Astrocyte of the hippocampus (primary cell): ENCODE measurements at places on chromosomes 5 and 9.

DNA sequence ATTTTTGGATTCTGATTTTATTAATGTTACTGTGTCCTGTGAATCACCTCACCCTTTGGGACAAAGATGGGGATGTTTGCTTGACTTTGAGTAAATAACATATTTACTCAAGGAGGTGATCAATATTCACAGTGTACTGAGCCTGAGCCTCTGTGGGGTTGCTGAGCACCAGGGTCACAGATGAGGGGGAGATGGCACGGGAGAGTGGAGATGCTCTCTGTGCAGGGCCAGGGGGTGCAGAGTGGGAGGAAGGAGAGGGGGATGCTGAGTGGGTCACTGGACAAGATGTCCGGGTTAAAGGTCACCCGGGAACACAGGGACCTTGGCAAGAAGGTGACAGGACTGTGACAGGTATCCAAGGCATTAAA, 4.0 kb downstream of the SQSTM1 start:
- no peak for DNase-seq

GRCh38 chr9:75197561-75197960, 109.2 kb downstream of the OSTF1 start:
- DNase-seq = peak; percentile 62

DNA sequence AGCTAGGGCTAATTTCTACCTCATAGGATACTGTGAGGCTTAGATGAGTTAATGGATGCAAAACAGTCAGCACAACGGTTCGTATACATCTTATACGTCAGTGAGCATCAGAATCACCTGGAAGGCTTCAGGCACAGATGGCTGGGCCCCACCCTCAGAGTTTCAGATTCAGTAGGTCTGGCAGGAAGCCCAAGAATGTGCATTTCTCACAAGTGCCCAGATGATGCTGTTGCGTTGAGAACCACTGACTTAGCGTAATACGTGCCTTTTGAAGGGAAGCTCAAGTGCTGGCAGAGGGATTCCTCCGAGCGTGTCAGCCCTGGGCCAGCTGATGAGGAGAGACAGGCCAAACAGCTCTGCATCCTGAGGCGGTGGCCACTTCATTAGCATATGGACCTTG, 117.1 kb upstream of the WWC1 start:
- peak; percentile 70 for DNase-seq

- DNase-seq = no peak
Measured at GRCh38 chr9:6413365-6414246, 607 bp downstream of the UHRF2 start.

GRCh38 chr9:134624621-134625181, 16.9 kb upstream of the COL5A1 start:
- peak; percentile 72 for DNase-seq

- no peak for DNase-seq
Measured at GRCh38 chr5:17069995-17070511, 134.0 kb upstream of the MYO10 start.

GRCh38 chr9:1922026-1922425, 93.1 kb upstream of the SMARCA2 start:
- no peak for DNase-seq

GRCh38 chr5:151805414-151806223, 33.9 kb downstream of the G3BP1 start:
- DNase-seq = no peak

- DNase-seq = no peak
Measured at GRCh38 chr5:126186210-126186609, 237.0 kb upstream of the GRAMD2B start.

- DNase-seq = no peak
Measured at GRCh38 chr5:132785864-132786263, 8.8 kb upstream of the SEPTIN8 start.

GRCh38 chr9:101126556-101126955, 98.0 kb downstream of the PLPPR1 start:
- no peak for DNase-seq

DNA sequence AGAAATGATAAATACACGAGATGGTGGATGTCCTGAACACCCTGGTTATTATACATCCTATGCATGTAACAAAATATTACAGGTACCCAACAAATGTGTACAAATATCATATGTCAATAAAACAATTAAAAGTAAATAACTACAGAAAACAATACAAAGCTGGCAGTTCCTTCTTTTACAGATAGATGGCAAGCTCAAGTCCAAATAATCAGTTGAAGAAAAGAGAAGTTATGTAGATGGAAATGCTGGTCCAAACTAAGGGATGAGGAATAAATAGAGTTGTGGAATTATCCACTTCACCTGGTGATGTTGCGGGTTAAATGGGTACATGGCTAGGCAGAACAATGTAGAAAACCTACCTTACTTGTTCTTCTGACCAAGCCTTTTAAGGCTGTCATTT, 79.4 kb downstream of the PALM2AKAP2 start:
- no peak for DNase-seq

DNA sequence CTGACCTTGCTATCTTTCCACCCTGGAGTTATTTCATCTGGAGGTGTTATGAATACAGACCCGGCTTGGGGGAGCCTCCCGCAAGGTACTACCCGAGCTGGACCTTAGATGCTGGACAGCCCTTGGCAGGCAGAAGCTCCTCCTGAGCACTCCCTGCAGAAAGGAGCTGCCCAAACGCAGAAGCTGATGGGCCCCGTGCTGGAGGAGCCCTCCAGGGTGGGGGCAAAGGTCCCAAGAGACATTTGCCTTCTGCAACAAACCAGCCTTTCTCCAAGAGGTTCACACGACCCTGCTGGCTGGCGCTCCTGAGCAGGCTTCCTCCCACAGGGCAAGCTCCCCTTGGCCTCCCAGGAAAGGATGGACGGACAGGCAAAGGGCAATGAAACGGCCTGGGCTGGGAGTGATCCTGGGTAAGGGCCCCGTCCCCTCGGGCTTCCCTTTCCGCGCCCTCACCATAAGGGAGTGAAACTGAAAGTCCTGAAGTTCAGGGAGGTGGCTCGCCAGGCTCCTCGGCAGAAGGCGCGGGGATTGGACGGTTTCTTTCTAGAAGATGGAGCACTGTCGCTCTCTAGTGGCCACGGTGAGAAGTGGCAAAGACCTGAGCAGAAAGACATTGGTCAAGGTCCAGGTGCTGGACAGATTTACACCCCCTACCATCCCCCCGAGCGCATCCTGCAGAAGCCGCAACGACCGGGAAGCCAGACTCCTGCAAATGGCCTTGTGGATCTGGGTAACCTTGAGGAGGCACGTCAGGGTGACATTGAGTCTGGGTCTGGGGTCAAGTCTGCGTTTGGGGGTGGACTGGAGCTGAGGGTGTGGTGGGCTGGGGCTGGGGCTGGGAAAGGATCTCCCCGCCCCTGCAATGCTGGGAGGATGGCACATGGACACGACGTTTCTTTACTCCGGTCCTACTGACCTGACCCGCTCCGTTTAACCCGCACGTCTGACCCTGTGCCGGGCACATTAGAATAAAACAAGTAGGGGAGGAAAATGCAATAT, 56.4 kb downstream of the NEURL1B start:
- DNase-seq = peak; percentile 92

- no peak for DNase-seq
Measured at GRCh38 chr9:126533926-126534310, 79.8 kb upstream of the LMX1B start.

- no peak for DNase-seq
Measured at GRCh38 chr5:171416160-171417049, 3.0 kb upstream of the FGF18 start.

GRCh38 chr5:167812871-167813270, 478.6 kb upstream of the WWC1 start:
- DNase-seq = no peak

- DNase-seq = no peak
Measured at GRCh38 chr5:169832845-169833244, 147.4 kb downstream of the INSYN2B start.

DNA sequence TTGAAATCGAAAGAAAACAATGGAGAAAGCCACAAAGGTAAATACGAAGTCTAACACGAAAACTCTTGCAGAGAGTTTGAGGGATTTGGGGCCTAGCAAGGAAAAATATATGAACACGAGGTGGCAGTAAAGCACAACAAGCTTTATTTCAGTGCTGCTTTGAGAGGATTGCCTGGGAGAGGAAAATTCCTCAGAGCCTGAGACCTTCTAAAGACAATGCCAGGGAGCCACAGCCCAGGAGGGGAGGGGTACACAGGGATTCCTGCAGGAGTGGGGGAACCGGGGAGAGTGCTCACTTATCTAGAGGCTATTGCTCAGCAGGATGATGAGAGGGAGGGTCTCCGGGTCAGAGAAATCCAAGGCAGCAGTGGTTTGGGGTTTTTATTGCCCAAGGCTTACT, 134.9 kb upstream of the ADCY2 start:
- peak; percentile 81 for DNase-seq

DNA sequence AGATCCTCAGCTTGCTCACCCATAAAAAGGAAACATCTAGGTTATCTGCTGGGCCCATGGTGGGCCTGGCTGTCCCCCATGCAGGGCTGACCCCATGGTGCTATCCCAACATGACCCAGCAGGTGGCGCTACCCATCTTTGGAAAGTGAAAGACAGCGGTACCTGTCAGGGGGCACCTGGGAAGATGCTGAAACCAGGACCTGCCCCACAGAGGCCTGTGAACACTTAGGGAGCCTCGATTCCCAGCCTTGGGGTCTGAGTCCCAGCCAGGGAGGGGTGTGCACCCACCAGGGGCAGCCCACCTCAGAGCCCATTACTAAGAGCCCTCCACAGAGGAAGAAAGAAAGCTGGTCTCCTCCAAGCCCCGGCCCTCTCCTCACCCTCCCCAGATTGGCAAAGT, 46.6 kb upstream of the IPPK start:
- peak; percentile 70 for DNase-seq

DNA sequence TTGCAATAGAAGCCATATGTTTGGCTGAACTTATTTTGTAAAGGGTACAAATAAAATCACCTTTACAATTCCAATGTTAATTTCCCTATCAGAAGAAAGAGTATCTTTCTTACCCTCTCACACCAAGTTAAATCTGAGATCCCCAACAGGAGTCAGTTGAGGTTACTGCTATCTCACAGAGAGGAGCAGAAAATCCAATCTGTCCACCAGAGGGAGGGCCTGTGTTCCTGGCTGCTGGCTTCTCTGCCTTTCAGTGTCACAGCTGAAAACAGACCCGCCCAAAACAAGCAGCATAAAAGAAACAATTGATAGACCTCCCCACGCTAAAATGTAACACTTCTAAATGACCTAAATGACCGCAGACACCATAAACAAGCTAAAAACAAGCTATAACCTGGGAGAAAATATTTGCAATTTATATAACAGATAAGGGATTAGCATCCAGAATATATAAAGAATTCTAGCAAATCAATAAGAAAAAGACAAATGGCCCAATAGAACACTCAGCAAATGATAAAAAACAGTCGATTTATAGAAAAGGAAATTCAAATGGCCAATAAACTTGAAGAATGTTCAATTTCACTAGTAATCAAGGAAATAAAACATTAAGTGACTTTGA, 24.5 kb upstream of the MVB12B start:
- peak; percentile 76 for DNase-seq

DNA sequence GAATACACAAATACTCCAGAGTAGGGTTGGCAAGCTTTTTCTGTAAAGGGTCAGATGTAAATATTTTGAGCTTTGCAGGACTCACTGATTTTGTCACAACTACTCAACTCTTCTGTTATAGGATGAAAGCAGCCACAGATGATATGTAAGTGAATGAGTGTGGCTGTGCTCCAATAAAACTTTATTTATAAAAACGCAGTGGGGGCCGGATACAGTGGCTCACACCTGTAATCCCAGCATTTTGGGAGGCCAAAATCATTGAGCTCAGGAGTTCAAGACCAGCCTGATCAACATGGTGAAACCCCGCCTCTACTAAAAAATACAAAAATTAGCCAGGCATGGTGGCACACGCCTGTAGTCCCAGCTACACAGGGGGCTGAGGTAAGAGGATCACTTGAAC, 69.1 kb downstream of the FBXW11 start:
- DNase-seq = no peak

DNA sequence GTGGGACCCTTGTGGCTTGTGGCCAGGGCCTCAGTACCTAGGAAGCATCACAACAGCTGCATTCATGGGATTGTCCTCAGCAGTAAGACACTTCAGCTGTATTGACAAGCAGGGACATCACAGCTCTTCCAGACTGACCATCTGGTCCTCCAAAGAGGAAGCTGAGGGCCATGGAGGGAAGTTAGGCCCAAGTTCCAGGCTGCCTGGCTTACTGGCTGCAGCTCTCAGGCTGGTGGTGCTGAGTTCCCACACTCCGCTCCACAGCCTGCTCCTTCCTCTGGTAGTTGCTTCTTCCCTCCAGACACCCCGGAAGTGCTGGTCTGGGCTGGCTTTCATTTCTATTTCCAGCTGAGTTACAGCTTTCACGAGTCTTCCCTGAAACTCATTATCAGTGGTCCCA, 5.7 kb upstream of the STING1 start:
- no peak for DNase-seq

DNA sequence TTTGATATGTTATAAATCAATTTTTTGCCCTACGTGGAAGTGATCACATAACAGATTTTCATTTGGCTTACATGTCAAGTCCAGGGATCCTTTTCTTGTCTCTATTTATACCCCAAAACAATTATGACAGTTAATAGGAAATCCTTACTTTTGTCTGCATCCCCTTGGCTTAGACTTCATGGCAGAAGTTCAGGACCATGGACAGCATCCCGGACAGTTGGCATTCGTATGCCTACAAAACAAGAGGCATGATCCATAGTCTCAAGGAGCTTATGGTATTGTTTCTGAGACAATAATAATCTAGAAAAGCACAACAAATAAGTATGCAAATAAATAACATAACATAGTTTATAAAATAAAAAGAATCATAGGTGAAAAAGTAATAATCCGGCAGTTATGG, 214.3 kb upstream of the GRIA1 start:
- DNase-seq = peak; percentile 80

GRCh38 chr5:180519098-180519497, 24.9 kb downstream of the CNOT6 start:
- peak; percentile 76 for DNase-seq

DNA sequence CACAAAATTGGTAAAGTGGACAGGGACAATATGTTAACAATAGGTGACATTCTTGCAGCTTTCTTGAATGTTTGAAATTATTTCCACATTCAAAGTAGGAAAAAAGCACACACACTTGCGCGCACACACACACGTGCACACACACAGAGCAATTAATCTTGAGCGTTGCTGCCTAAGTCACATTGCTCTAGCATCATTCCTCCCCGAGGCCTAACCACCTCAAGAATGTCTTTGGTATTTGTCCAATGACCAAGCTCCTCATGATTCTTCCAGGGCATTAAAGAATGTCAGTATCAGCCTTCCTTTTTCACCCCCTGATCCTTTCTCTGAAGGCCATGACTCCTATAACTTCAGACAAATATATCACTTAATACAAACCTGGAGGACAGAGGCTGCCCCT, 198.1 kb downstream of the NPR3 start:
- peak; percentile 59 for DNase-seq

GRCh38 chr5:6733411-6734242, 20.4 kb downstream of the TENT4A start:
- DNase-seq = peak; percentile 72

DNA sequence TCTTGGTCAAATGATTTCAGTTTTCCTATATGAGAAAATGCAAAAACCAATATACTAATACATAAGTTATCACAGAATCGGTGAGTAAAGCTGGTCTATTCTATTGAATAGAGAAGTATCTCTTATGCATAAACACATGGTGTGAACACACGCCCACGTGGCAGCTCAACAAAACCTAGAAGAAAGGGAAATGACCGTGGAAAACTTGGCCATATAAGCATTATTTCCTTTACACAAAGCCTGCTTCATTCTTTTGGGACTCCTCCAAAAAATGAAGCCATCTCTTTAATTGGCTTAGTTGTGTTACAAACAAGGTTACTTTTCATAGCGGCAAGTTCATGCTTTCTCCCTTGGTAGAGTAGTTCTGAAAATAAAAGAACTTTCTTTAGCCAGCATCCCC, 183.2 kb downstream of the TMEM161B start:
- DNase-seq = peak; percentile 27
